Spinal cord (tissue), 10 donors: ENCODE measurements at places on chromosomes 13 and 19.

- H3K4me3 ChIP-seq, result no peak overlapping the region
- H3K27me3 ChIP-seq, result peaks cover 10% of the 10 kb centered on the region
- DNase-seq, result no peak
- H3K27ac ChIP-seq, result no peak overlapping the region
- H3K4me1 ChIP-seq, result peaks cover 10% of the 10 kb centered on the region
Observed at GRCh38 chr19:49889038-49889686, 7.5 kb downstream of the IL4I1 start.

DNA sequence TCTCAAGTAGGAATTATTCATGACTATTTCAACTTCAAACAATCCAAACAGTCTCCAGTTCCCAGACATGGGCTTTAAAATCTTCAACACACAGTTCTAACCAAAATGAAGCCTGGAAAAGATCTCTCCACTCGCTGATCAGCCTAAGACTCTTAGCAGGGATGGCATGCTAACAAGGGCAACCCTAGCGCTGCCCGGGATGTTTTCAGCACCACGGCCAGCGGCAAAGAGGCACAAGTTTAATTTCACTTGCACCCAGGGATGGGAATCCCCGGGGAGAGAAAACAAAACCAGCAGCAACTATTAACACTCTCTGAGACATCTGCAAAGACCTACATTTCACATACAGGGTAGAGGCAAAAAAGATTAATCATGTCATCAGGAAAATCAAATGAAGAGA is 43.0 kb downstream of the CACNA1A start:
- peaks cover 25% of the 10 kb centered on the region for H3K4me1 ChIP-seq

DNA sequence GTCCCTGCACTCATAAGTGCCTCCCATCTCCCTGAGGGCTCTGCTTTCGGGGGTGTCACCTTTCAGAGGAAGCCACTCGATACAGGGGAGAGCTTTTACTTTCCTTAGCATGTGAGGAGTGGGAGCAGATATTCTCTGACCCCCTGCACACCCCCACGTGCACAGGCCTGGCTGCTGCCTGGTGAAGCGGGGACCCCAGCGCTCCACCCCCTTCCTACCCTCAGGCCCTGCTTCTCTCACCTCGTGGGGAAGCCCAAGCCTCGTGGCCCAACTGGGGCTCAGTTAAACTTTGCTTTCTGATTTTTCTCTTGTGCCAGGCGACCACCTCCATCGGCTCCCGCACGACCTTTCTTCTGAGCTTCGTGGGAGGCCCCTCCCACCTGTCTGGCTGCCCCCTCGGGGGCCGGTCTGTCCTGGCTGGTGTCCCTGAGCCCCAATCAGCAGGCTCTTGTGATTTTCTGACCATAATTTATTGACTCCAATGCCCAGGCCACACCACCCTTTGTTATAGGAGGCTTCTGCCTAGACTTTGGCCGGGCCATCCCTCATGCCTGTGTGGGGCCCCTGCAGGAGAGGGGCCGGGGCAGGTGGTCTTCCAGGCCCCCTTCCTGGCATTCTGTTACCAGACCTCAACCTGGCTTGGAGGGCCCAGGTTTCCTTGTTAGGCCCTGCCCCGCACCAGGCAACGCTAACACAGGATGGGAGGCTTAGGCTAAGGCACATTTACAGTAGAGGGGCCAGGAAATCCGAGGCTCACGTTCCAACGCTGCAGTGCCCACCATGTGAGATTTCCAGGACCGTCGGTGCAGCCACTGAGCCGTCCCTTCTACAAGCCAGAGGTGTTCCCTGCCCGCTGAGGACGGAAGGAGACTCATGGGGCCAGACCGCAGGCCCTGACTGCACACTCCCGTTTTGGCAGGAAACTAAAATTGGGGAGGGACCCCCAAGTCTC is 3.7 kb downstream of the TMED1 start:
- H3K36me3 ChIP-seq, result peaks cover 75% of the 10 kb centered on the region
- no peak overlapping the region for H3K4me3 ChIP-seq
- no peak overlapping the region for H3K27ac ChIP-seq
- DNase-seq, result no peak

DNA sequence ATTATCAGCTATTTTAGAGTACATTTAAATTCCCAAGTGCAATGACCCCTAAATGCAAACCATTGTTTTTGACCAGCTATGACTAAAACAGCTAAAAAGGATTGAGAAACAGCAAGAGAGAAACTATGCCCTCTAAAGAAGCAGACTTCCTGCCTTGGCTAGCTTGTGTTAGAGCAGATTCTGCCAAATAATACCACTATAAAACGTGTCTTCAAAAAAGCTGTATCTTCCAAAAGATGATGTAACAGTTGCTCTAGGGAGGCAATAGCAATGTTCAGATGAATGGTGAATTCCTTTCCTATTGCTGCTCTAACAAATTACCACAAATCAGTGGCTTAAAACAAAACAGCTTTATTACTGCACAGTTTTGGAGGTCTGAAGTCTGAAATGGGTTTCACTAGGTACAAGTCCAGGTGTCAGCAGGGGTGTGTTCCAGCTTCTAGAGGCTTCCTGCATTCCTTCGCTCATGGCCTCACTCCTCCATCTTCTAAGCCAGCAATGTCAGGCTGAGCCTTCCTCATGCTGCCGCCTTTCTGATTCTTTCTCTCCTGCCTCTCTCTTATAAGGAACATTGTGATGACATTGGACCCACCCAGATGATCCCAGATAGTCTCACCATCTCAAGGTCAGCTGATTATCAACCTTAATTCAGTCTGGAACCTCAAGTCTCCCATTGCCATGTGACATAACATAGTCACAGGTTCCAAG is 84.5 kb downstream of the LRRC63 start:
- H3K36me3 ChIP-seq, result no peaks in the 10 kb centered on the region
- no peaks in the 10 kb centered on the region for H3K27me3 ChIP-seq
- no peak overlapping the region for H3K27ac ChIP-seq
- H3K4me1 ChIP-seq, result no peaks in the 10 kb centered on the region
- no peak for DNase-seq

- no peak for DNase-seq
- peaks cover 5% of the 10 kb centered on the region for H3K27me3 ChIP-seq
- no peaks in the 10 kb centered on the region for H3K36me3 ChIP-seq
- no peak overlapping the region for H3K27ac ChIP-seq
- no peak overlapping the region for H3K4me3 ChIP-seq
Observed at GRCh38 chr19:30253581-30253996, 118.6 kb upstream of the ZNF536 start.
